ENCODE measurements at places on chromosomes 2 and 18.

- no peak for DNase-seq
Measured at GRCh38 chr2:68377137-68377780, 12.2 kb downstream of the PLEK start.

GRCh38 chr2:239991689-239992314 lies 33.3 kb downstream of the NDUFA10 start:
- DNase-seq = no peak

GRCh38 chr2:27720004-27720551 lies 51.4 kb upstream of the MRPL33 start:
- DNase-seq = peak; percentile 58

DNA sequence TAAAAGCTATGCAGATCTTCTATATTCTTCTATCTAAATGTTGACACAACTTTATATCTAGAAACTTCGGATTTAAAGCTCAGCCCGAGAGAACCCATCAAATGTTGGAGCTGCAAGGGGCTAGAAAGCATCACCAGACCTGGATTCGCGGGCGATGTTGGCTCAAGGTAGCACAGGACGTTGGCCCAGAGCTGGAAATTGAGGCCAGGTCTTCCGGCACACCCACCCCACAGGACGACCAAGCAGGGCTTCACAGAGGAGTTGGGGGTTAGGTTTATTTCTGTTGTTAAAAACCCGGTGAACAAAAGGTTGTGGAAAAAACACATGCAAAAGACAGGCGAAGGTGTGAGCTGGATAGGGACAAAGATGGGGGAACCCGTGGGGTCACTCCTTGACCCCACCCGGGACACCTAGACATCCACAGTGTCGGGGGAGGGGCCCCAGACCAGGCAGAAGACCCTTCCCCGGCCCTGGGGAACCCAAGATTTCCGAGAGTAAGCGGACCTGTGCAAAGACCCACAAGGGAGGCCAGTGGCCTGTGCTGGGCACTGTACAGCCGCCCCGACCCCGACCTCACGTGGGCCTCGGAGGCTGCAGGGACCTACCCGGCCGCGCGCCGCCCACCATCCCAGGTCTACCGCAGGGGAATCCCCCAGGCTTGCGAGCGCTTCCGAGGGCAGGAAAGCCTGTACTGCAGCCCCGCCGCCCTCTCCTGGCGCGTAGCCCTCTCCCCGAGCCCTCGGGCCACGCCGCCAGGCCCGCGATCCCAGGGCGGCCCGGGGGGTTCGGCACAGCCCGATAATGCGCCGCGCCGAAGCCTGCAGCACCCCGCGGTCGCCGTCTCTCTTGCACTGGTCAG lies 1.8 kb upstream of the AGBL5 start:
- DNase-seq = peak; percentile 62

- DNase-seq = no peak
Measured at GRCh38 chr2:214652473-214652872, 157.0 kb downstream of the BARD1 start.

GRCh38 chr2:221605751-221606240 lies 33.7 kb upstream of the EPHA4 start:
- DNase-seq = no peak

- no peak for DNase-seq
Measured at GRCh38 chr2:176567361-176567760, 298.1 kb downstream of the MTX2 start.

DNA sequence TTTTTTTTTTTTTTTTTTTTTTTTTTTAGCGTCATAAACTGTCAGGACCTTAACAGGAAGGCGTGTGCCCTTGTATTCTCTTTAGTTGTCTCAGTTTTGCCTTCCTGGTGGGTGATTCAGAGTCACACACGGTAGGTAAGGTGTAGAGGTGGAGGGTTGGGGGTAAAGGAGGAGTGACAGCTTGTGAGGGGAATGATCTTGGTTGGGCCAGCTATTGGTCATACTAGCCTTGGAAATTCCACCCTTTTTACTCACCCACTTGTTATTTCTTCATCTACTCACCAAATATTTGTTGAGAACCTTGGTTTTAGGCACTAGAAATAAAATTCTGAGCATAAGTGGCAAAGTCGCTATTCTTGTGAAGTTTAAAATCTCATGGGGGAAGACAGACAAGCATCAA lies 22.2 kb downstream of the SMIM21 start:
- DNase-seq = no peak

DNA sequence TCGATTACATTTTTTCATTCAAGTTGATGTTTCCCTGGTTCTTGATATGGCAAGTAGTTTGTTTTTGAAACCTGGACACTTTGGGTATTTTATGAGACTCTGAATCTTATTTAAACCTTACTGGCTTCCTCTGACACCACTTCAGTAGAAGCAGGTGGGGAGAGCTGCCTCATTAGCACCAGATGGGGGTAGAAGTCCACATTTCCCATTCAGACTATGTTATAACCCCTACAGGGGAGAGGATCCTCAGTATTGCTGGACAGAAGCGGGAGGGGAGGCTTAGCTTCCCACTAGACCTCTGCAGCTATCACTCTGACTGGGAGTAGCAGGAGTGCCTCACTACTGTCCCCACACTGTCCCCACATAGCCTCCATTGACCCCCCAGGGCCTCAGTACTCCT lies 145.3 kb upstream of the SLC35G4 start:
- DNase-seq = no peak

- no peak for DNase-seq
Measured at GRCh38 chr2:31193806-31194205, 23.5 kb downstream of the CAPN14 start.

DNA sequence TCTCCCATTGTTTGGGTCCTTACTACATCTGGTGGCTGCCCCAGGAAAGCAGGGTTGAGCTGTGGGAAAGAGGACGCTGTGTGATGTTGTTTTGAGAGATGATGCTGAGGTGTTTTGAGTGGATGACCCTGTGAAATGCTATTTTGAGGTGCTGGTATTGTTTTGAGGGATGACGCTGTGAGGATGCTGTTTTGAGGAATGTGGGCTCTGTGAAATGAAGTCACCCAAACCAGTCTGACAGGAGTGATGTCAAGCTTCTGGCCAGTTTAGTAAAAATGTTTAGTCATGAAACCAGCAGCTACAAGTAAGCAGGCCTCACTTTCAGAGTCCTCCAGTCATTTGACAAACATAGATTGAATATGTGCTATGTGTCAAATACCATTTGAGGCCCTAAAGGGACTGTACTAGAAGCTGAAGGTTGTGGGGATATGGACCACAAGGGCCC lies 16.1 kb upstream of the PUM2 start:
- no peak for DNase-seq

- no peak for DNase-seq
Measured at GRCh38 chr2:219344751-219345430, 12.3 kb upstream of the RESP18 start.

- DNase-seq = no peak
Measured at GRCh38 chr2:556485-556884, 120.7 kb downstream of the TMEM18 start.

DNA sequence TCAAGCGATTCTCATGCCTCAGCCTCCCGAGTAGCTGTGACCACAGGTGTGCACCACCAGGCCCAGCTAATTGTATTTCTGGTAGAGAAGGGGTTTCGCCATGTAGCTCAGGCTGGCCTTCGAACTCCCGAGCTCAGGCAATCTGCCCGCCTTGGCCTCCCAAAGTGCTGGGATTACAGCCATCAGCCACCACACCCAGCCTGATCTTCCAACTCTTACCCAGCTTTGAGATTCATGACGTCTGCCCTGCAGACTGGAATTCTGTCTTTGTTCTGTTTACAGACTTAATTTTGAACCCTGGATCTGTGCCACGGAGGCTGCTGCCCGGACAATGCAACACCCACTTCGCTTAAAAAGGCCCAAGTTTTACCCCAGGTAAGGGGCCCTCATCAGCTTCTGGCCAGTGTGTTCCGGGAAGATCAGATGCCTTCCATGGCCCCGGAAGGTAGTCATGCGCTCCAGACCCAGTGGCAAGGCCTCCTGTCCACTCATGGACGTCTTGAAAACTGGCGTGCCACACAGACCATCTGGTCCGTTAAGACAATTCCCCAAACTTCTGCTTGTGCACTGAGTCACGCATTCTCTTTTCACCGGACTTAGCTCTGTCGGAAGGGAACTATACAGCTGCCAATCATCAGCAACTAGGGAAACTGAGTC lies 5.5 kb downstream of the PXDN start:
- no peak for DNase-seq
